ENCODE measurements at places on chromosomes 12 and 14.
A peak's percentile ranks its signal among the peaks of the same experiment; 100 is the strongest.

GRCh38 chr14:45990252-45990651 is 661.3 kb downstream of the RPL10L start:
- no peak overlapping the region for H3K4me3 ChIP-seq
- H3K27me3 ChIP-seq = no peaks in the 10 kb centered on the region
- H3K4me1 ChIP-seq = no peaks in the 10 kb centered on the region
- no peak overlapping the region for H3K27ac ChIP-seq

DNA sequence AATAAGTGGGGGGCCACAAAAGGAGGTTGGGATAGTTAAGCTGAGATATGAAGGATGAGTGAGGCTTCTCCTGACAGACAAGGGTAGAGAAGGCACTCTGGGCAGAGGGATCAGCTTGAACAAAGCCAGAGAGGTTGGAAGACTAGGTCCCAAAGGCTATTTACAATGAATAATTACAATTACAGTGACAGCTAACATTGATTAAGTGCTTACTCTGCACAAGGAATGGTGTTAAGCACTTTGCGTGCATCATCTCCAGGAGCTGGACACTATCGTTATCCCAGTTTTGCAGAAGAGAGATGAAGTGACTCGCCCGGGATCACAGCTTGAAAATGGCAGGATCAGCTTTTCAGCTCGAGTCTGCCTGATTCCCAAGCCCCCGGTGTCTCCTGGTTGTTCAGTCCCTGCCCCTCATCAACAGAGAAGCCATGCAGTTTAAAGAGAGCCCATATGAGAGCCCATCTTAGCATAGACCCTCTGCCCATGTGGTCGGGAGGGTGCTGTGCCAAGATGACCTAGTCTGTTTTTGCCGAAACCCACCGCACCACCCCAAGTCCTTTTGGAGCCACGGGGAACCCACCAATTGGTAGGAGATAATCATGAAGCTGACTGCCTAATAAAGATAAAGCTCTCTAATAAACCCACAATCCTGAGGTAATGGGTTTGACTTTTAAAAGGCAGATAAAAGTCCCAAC is 89.9 kb upstream of the HSPB8 start:
- no peaks in the 10 kb centered on the region for H3K36me3 ChIP-seq
- H3K4me1 ChIP-seq = no peaks in the 10 kb centered on the region
- no peak overlapping the region for H3K27ac ChIP-seq
- peaks cover 16% of the 10 kb centered on the region for H3K27me3 ChIP-seq
- no peak for DNase-seq

DNA sequence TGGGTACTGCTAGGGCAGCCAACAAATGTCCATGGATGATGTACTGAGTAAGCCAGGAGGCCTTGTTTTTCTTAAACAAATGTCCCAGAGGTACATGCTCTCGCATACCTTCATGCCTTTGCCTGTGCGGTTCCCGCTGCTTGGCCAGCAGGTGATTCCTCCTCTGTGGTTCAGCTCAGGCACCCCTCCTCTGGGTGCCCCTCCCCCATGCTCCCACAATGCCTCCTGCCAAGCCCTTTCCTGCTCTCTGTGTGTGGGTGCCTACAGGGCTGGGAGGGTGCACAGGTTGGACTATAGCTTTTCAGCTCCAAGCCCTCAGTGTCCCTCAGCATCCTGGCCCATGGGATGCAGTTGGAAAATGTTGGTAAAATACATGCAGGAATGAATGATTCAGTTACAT is 23.5 kb downstream of the ASB2 start:
- H3K4me1 ChIP-seq = peaks cover 15% of the 10 kb centered on the region
- H3K36me3 ChIP-seq = no peaks in the 10 kb centered on the region
- no peak overlapping the region for H3K4me3 ChIP-seq
- no peaks in the 10 kb centered on the region for H3K27me3 ChIP-seq

- no peaks in the 10 kb centered on the region for H3K36me3 ChIP-seq
- H3K4me1 ChIP-seq = no peaks in the 10 kb centered on the region
- H3K4me3 ChIP-seq = no peak overlapping the region
- no peak for DNase-seq
- no peaks in the 10 kb centered on the region for H3K27me3 ChIP-seq
Measured at GRCh38 chr12:60335745-60336144, 739.9 kb downstream of the SLC16A7 start.

DNA sequence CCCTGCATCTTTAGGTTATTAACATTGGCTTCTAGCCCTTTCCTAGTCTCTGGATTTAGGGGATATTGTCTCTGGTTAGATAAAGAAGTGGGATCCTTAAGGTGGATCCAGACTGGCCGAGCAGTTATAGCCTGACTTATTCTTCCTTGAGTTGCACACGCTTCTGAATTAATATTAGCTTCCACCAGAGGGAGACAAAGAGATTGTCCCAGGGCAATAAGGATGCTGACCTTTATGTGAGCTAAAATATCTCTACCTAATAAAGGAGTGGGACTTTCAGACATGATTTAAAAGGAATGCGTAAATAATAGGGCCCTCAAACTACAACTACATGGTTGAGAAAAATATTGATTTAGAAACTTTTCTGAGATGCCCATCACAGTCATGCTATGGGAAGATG is 139.7 kb downstream of the SLCO1B3 start:
- H3K36me3 ChIP-seq = no peaks in the 10 kb centered on the region
- no peaks in the 10 kb centered on the region for H3K27me3 ChIP-seq
- H3K4me1 ChIP-seq = no peaks in the 10 kb centered on the region
- no peak for DNase-seq

DNA sequence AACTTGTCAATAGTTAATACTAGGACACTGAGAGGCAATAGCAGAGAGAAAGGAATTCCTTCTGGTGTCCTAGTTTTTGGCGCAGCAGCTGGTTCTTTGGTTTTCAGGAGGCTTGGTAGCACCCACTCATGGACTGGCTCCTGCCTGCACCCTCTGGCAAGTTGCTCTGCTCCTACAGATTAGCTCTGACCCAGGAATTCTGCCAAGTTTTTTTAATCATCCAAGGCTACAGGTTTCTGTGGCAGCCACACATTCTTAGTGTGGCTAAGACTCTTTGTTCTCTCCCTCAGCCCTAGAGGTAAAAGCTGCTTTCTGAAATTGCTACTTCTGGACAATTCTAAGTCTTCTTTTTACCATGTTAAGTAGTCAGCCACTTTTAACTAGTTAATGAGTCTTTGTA is 72.0 kb upstream of the FKBP4 start:
- no peaks in the 10 kb centered on the region for H3K4me1 ChIP-seq
- H3K27ac ChIP-seq = no peak overlapping the region
- no peak overlapping the region for H3K4me3 ChIP-seq
- no peaks in the 10 kb centered on the region for H3K36me3 ChIP-seq

GRCh38 chr14:51999084-51999483 is 9.7 kb downstream of the RTRAF start:
- H3K27me3 ChIP-seq = no peaks in the 10 kb centered on the region
- DNase-seq = no peak
- H3K4me1 ChIP-seq = no peaks in the 10 kb centered on the region

- H3K36me3 ChIP-seq = peaks cover 48% of the 10 kb centered on the region
- H3K27ac ChIP-seq = no peak overlapping the region
- no peak overlapping the region for H3K4me3 ChIP-seq
- H3K27me3 ChIP-seq = no peaks in the 10 kb centered on the region
- DNase-seq = no peak
- no peaks in the 10 kb centered on the region for H3K4me1 ChIP-seq
Measured at GRCh38 chr14:87971010-87971409, 22.0 kb downstream of the GALC start.

- no peak for DNase-seq
- no peak overlapping the region for H3K4me3 ChIP-seq
- no peaks in the 10 kb centered on the region for H3K4me1 ChIP-seq
- H3K27me3 ChIP-seq = no peaks in the 10 kb centered on the region
Measured at GRCh38 chr14:85300107-85300506, 229.8 kb upstream of the FLRT2 start.

- no peak overlapping the region for H3K27ac ChIP-seq
- no peaks in the 10 kb centered on the region for H3K27me3 ChIP-seq
- no peaks in the 10 kb centered on the region for H3K4me1 ChIP-seq
- DNase-seq = peak; percentile 60
Measured at GRCh38 chr12:111699-112493, 45.3 kb downstream of the IQSEC3 start.

GRCh38 chr12:2363836-2364609 is 311.2 kb downstream of the CACNA1C start:
- no peaks in the 10 kb centered on the region for H3K36me3 ChIP-seq
- H3K4me1 ChIP-seq = peaks cover 12% of the 10 kb centered on the region
- no peak overlapping the region for H3K4me3 ChIP-seq
- no peaks in the 10 kb centered on the region for H3K27me3 ChIP-seq

DNA sequence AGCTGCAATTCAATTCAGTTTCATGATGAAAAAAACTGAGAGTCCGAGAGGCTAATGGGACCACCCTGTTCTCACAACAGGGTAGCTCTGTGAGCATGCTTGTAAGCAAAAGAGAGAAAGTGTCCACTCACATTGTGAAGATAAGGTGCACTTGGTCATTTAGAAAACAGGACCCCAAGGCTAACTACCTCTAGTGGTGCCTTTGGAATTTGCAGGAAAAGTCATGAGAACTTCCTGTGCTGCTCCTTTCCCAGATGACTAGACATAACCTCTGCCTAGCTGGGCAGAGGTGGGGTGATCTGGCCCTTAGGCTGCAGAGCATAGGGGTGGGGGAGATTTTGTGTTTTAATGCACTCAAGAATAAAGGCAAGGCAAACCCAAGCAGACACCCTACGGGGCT is 118.9 kb downstream of the STAB2 start:
- no peak overlapping the region for H3K4me3 ChIP-seq
- no peaks in the 10 kb centered on the region for H3K27me3 ChIP-seq
- H3K36me3 ChIP-seq = no peaks in the 10 kb centered on the region
- no peak overlapping the region for H3K27ac ChIP-seq
- no peak for DNase-seq

DNA sequence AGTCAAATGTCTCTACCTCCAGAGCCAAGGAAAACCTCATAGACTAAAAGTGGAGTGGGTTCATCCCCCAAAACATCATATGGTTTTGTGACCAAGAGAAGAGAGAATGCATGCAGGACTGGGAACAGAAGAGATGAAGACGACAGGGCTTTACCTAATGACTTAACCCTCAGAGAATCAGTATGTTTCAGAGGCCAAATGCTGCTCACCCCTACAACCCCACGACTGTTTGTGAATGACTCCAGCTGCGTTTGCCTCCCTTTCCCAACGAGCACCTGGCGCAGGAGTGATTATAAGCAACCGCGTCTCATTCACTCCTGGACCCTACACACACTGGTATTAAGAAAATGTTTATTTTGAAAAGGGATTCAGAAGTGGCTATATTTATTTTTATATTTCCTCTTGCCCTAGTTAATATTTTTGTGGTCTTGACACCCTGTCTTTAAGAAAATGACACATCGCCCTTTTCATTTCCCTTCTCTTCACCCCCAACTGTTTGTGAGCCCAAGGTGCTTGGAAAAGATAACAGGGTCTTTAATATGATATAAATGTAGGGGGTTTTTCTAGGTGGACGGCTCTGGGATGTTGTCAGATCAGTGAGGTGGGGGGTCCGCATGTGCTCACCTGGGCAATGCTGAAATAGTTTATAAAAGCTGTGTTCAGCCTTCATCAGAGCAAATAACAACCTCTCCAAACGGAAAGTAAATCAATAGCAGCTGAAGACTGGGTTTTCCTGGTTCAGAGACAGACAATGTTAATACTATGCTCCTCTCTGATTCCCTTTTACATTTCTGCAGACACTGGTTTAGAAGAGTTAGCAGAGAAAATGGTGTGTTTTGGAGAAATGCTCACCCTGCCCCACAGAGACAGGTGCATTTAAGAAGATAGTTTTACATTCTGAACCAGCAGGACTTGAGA is 77.7 kb downstream of the SLC15A4 start:
- no peak for DNase-seq
- no peak overlapping the region for H3K4me3 ChIP-seq
- H3K27ac ChIP-seq = no peak overlapping the region
- no peaks in the 10 kb centered on the region for H3K4me1 ChIP-seq
- no peaks in the 10 kb centered on the region for H3K27me3 ChIP-seq
